ENCODE measurements at places on chromosomes 11 and 22.

DNA sequence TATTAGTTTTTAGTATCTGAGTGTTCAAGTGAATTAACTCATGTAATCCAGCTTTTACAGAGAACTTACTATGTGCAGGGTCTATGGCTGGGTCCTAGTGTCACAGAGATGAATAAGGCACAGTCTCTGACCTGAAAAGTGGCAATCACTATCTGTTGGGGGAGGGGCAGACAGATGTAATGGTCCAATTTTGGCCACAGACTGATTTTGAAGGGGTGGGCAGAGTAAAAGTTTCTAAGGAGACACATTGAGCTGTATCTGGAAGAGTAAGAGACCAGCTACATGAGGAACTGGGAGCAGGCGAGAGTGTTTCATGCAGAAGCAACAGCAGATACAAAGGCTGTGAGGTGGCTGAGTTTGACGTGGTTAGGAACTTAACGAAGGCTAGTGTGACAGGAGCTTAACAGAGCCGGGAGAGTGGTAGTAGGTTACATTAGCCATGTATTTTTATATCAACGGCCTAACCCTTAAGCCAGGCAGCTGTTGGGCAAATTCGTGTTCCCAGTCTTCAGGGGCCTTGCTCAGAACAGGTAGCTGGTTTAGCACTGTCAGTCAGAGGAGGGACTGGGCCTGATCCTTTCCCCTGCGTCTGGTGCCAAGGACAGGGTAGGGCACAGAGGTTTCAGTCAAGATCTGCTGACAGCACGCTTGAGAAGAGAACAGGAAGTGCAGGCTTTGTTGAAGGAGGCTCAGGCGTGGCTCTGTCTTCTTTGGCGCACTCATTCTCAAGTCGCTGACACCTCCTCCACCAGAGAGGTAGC lies 1.4 kb upstream of the STIM1 start:
- no peak for DNase-seq

GRCh38 chr11:64367931-64368672 lies 9.1 kb downstream of the RPS6KA4 start:
- DNase-seq, result no peak

DNA sequence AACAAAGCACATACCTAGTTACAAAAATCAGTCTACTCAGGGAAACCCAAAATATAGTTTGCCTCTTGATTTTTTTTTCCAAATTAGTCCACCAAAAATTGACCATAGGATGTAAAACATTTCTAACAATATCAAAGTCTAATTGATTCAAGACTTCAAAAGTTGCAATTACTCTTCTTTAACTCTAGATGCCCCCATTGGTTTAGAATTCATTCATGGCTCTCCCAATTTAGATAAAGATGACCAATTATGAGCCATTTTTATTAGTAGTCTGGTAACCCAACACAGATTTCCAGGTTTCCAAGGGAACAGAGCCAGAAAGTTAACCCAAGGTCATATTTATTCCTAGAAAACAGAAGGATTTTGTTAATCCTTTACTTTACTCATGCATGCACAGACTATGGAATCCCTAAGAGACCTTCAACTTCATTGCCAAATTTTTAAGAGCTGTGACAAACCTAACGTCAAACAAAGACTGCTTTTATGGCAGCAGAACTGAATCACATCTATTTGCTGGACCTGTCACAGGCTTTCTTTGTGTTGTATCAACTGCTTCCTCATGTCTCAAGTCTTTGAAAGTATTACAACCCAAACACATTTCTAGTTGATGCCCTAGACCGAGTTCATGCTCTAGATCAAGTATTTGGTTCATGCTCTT lies 55.3 kb downstream of the C22orf42 start:
- DNase-seq, result no peak

- no peak for DNase-seq
Measured at GRCh38 chr11:32421992-32422391, 13.3 kb downstream of the WT1 start.

GRCh38 chr11:79119491-79120284 lies 321.1 kb downstream of the TENM4 start:
- peak; percentile 82 for DNase-seq

- DNase-seq, result no peak
Measured at GRCh38 chr11:32013603-32014002, 77.3 kb upstream of the RCN1 start.

GRCh38 chr22:49582678-49583077 lies 245.0 kb downstream of the BRD1 start:
- no peak for DNase-seq

DNA sequence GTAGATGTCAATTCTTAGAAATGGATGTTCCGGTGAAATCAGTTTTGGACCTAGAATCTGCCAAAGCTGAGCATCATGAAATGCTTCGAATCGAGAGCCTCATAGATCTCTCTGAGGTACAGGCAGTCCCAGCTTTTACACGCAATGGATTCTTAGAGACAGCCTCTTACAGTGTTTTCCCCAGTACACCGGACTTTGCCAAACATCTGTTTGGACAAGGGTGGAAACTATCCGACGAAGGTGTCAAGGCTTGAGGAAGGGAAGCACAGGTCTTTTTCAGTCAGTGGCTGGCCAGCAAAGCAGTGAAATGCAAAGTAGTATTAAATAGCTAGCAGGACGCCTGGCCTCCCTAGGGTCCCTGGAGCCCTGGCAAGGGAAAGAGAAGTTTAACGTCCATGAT lies 4.9 kb downstream of the GRK3 start:
- no peak for DNase-seq

- no peak for DNase-seq
Measured at GRCh38 chr22:19599626-19600243, 75.5 kb upstream of the CLDN5 start.

GRCh38 chr22:32564170-32565001 lies 89.8 kb downstream of the FBXO7 start:
- no peak for DNase-seq

- DNase-seq, result peak; percentile 38
Measured at GRCh38 chr22:35930933-35931332, 97.7 kb downstream of the RBFOX2 start.

DNA sequence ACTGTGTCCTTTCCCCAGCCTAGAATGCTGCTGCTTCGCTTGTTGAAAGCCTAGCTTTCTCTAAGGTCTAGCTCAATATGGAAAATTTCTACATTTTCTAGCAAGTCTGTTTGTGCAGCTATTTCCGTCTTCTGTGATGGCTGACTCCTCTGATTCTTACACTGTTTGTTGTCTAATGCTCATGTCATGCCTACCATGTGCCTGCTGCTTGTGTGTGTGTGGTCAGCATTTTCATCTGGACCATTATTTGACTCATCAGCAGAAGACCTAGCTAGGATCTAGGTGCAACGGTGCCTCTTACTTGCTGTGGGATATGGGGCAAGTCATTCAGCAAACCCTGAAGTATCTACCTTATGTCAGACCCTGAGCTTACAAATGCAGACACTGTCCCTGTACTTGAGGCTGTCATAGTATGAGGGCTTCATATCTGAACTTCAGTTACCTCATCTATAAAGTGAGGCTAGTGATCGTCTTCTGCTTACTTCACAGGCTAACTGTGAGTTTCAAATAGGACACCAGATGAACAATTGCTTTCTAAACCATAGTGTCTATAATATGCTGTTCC lies 86.5 kb upstream of the MYO18B start:
- no peak for DNase-seq

GRCh38 chr11:96758957-96759356 lies 369.1 kb downstream of the JRKL start:
- DNase-seq, result no peak

DNA sequence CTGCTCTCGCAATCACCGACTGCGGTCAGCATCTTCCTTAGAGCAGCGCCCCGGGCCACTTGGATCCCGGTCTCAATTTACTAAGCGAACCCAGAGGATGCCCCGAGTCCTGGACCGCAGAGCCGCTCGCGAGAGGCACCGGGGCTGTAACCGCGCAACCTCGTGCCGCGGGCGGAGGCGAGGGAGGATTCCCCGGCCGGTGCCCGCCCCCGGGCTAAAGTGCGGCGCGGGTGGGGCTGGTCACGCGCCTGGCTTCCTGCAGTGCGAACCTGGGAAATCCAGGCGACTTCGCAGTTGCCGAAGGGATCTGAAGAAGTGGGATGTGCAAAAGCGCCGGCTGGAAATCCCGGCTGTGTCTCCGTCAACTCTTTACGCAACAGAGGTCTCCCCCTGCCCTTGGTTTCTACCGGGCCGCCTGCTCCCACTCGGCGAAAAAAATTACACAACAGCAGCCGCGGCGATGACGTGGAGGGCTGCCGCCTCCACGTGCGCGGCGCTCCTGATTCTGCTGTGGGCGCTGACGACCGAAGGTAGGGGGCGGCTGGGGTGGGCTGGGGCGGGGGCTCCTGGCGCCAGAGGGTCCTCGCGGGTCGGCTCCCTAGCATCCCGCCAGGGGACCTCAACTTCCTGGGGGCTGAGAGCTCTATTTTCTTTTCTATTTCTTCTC lies at the start of gene NCR3LG1:
Gene NCR3LG1 (plus strand): TSS at position 291 of the 667 bp plus-strand sequence. CDS start 170 bp downstream, at position 461.
- DNase-seq, result no peak

DNA sequence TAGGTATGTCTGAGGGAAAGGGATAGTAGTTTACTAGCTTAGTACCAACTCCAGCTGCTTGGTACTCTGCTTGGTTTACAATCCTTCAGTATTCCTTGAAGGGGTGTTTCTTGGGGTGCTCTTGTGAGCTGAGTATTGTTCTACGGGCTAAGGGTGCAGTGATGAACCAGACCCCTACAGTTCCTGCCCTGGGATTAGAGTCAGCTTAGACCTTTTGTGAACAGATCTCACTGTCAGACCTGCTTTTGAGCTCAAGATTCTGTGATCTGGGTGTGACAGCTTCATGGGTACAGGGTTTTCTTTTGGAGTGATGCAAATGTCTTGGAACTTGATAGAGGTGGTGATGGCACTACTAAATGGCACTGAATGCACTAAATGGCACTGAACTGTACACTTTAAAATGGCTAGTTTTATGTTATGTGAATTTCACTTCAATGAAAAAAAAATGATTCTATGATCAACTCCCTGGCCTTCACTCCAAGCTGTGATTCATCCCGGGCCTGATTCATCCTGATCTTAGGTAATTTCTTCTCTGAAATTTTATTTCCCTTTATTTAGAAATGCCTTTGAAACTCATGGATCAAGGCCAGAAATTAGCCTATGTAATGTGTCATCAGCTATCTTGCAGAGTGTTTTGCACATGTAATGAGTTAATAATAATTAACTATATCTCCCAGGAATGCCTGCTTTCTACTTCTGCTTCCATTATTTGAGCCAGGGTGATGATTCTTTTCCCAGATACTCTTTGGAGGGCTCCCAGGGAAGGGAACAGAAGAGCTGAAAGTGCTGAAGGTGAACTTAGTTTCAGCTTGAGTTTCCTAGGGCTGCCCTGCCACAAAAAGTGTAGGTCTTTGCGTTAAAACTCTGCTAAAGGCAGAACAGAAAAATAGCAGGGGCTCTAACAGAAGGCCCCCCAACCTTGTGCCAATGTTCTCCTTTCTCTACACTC lies 87.9 kb downstream of the NCAM1 start:
- DNase-seq, result no peak

- DNase-seq, result no peak
Measured at GRCh38 chr11:75135021-75135650, 15.8 kb upstream of the SLCO2B1 start.

DNA sequence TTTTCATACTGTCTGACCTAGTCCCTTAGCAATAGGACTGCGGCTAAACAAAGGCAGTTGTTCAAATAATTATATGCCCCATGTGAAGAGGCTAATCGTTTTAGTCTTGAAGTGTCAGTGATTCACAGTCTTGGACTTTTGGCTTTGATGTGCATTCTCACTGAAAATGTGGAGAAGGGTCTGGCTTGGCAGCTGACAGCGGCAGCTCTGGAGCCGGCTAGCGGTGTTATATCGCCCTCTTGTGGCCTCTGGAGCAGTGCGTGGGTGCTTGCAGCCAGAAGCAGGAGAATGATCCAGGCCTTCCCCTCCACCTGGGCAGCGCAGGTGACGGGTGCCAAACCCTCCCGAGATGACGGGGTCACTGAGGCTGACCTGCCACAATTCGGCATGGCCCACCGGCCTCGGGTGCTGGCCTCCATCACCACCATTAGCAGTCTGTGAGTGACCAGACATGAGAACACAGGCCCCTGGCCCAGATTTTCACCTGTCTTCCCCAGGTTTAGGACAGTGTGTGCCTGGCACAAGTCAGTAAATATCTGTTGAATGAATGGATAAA lies 90.3 kb upstream of the PITPNB start:
- peak; percentile 41 for DNase-seq

DNA sequence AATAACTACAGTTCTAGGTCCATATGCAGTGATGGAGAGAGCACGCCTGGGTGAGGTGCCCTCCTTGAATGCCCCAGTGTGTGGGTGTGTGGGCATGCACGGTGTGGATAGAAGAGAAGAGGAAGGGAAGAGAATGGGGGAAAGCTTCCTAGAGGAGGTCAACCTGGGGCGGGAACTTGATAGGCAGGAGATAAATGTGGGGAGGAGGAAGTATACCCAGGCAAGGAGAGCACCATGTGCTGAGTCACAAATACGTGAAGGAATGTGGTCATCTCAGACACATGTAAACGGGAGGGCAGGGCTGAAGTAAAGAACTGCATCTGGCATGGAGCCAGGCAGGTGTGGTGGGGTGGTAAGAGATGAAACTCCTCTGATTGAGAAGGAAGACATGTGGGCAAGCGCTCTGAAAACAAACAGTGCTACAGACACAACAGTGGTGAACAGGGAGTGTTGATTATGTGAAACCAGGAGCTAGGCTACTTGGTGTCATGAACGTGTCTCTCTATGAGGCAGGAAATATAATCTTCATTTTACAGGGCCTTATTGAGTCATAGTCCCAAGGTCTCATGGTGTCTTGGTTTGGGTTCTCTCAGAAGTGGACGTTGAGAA lies 61.5 kb upstream of the EED start:
- DNase-seq, result no peak

- no peak for DNase-seq
Measured at GRCh38 chr11:93133488-93134109, 64.2 kb downstream of the SLC36A4 start.

DNA sequence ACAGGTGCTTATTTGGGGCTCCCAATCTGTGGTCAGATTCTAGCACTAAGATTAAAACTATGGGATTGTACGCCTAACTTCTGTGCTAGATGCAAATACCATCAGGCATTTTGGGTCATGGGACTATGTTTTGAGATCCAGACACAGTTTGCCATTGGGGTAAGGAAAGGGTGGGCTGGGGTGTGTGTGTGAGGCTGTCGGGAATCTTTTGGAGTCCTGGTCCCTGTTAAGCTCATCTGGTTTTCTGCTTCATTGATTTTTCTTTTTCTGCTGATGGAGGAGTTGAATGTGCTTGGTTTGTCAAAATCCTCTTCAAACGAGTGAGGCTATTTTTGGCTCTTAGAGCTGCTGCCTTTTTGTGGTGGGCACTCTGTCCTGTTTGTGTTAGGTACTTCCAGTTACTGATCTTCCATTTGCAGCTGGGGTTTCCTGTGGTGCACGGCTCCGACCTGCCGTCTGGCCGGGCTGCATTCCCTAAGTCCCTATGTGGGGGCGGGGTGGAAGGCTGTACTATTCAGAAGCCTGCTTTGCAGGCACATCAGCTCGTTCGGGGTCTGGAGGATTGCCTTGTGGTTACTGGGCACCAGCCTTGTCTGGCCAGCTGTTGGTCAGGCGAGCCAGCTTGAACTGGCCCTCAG lies 2.9 kb downstream of the BCR start:
- peak; percentile 35 for DNase-seq

GRCh38 chr11:79852176-79852575 lies 411.3 kb upstream of the TENM4 start:
- DNase-seq, result no peak

GRCh38 chr22:26442086-26442756 lies 13.2 kb downstream of the ASPHD2 start:
- DNase-seq, result no peak

GRCh38 chr11:45494738-45495137 lies 170.7 kb downstream of the CHST1 start:
- no peak for DNase-seq

- DNase-seq, result no peak
Measured at GRCh38 chr11:116692318-116693101, 80.3 kb downstream of the BUD13 start.

GRCh38 chr11:62267050-62267449 lies 2.9 kb upstream of the SCGB2A2 start:
- DNase-seq, result peak; percentile 5

All from NCI-H2029 treated with DMSO at 0.1 percent for 48 hours (cell line).